LHCN-M2 (cell line): ENCODE measurements at places on chromosomes 6 and 20. TPM values are rescaled to one million over a fixed set of nuclear protein-coding genes. Genes with fewer than 3 reads are reported as not detected.

The IL20RA gene
- total RNA-seq: 0.11 TPM in 1 of 2 replicates, not detected in the other

The SIGLEC1 gene
- not detected in 2 replicates for total RNA-seq

GRCh38 chr6:112801468-112802080, 454.4 kb downstream of the RFPL4B start:
- peak; percentile 33 for DNase-seq

- peak; percentile 68 for DNase-seq
Measured at GRCh38 chr6:131159578-131159977, 24.3 kb downstream of the AKAP7 start.

GRCh38 chr6:35686873-35687555, 1.7 kb downstream of the FKBP5 start:
- DNase-seq: no peak
